ENCODE measurements at places on chromosomes 7 and 10.

- no peak for DNase-seq
Measured at GRCh38 chr7:103560136-103560535, 114.1 kb upstream of the SLC26A5 start.

DNA sequence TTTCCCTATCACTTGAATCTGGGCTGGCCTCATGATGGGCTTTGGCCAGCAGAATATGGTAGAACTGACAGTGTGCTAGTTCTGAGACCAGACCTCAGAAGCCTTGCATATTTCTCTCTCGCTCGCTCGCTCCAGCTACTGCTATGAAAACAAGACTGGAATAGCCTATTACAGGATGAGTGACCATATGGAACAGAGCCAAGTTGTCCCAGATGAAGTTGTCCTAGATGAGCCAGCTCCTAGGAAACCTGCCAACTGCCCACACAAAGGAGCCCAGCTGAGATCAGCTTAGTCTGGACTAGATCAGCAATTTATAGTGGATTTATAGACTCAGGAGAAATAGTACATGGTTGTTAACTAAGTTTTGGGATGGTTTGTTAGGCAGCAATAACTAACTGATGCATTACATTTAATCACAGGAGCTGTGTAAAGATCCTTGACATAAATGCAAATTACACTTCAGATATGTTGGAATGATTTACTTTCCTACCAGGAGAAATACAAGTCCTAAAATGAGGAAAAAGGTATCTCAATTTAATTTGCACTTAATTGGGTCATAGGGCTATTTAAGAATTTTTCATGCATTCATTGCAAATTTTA lies 6.8 kb upstream of the HECW1 start:
- no peak for DNase-seq

- DNase-seq = no peak
Measured at GRCh38 chr7:14691034-14691433, 211.5 kb downstream of the DGKB start.

- DNase-seq = no peak
Measured at GRCh38 chr7:112009081-112009480, 197.1 kb downstream of the DOCK4 start.

DNA sequence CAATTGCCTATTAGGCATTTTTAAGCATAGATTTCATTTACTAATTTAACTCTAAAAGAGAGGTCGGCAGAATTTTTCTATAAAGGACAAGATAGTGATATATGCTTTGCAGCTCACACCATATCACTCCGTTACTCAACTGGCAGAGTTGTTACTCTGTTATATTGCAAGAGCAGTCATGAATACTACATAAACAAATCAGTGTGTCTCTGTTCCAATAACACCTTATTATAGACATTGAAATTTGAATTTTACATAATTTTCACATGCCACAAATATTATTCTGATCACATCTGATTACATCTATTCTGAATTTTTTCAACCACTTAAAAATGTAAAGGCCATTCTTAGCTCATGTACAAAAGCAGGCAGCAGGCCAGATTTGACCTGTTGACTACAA lies 853.9 kb upstream of the LRRTM3 start:
- no peak for DNase-seq

DNA sequence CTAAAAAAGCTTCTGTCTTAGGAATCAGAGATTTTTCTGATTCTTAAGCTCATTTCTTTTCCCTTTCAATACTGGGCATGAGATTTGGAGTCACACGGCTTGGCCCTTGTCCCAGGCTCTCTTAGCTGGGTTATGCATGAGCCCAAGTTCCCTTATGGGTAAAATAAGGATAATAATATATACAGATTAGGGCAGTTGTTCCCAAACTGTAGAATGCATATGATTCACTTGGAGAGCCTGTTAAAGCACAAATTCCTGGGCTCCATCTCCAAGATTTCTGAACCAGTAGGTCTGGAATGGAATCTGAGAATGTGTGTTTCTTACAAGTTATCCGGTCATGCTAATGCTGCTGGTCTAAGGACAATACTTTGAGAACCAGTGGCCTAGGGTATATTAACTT lies 154.0 kb downstream of the REEP3 start:
- no peak for DNase-seq

GRCh38 chr7:105306298-105306748 lies 82.4 kb downstream of the SRPK2 start:
- DNase-seq = no peak

DNA sequence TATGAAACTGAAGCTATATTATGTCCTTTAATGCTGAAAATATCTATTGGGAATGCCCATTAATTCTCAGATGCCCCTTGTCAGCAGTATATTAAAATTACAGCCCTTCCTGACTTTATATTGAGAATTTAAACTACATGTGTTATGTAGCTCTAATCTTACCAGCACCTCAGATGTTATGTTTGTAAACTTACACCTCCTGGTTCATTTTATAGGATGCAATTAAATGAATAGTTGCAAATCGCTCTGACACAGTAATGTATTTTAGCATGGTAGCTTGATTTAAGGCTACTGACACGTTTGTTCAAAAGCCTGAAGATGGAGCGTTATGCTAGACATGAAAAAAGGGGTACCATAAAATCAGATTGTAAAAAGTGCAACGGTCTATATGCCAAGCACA lies 35.0 kb upstream of the MET start:
- no peak for DNase-seq

GRCh38 chr7:84085147-84085546 lies 109.4 kb downstream of the SEMA3A start:
- no peak for DNase-seq

DNA sequence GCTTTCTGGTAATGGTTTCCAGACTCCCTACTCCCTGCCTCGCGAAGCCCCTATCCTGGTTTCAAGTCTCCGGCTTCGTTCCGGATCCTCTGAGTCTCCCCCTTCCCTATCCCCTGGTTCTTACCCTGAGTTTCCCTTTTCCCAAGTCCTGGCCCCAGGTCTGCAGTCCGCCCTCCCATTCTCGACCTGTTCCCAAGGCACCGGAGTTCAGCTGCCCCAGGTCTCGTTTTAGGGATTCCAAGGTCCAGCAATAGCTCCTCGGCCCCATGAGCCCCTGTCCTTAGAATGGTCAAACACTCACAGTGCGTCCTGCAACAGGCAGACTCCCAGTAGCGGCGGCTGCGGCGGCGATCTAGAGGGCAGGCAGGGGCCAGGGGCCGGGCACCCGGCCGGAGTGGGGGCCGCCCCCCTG lies 274 bp downstream of the PITX3 start:
- DNase-seq = no peak

DNA sequence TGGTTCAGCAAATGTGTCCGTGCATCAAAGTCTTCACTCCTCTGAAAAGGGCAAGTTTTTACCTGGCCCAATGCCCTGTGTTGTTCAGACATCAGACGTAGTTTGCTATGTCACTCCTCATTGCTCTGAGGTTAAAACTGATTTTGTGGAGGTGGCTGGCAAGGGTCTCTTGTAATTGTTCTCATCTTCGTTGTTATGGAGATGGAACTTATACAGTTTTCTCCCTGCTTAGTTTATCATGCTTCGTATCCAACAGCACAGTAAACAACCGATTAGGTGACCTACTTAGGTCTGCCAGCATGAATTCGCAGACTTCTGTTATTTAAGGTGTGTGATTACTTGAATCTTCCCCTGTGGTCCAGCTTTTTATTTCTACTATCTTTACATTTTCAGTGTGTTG lies 274.1 kb upstream of the SMIM30 start:
- DNase-seq = no peak

DNA sequence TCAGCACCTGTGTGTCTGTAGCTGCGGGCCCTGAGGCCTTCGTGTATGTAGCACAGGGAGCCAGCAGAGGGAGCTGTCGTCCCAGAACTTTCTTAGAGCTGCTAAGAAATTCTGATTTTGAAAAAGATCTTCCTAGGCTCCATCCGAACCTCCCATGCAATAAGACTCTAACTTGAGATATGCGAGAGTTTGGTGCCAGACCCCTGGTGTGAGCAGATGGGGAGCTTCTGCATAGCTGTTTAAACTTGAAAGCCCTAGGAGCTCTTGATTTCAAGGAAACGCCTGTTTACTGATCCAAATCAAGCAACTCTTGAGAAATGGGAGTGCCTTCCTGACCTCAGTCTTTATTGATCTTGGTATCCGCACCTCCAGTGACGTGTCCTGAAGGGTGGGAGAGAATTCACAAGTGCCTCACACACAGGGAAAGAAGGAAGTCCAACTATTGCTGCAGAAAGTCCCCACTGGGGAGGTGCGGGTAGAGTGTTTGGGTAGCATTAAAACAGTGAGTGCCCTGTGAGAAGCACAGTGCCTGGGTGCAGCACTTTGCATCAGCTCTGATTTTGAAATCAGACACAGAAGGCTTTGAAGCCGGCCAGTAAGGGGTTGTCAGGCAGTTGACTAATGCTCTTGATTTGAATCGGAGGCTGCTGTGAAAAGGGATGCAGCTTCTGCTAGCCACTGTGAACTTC lies 66.4 kb upstream of the STRIP2 start:
- DNase-seq = peak; percentile 69

DNA sequence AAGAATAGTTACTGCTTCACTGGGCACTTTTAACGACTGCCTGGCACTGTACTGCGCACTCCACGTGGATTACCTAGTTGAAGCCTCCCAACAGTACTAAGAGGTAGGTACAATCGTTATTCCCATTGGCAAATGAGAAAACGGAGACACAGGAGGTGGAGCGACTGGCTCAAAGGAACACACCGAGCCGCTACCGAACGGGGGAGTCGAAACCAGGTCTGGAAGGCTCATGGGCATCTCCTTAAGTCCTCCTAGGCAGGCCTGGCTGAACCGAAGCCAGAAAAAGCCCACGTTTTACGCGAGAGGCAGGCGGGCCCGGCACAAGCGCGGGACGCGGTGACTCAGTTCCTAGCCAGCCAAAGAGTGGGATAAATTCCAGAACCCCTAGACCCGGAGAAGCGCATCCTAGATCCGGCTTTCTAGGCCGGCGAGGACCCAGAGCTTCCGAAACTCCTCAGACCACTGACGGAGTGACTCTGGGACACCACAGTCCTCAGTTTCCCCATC lies 472 bp downstream of the PDAP1 start:
- no peak for DNase-seq

DNA sequence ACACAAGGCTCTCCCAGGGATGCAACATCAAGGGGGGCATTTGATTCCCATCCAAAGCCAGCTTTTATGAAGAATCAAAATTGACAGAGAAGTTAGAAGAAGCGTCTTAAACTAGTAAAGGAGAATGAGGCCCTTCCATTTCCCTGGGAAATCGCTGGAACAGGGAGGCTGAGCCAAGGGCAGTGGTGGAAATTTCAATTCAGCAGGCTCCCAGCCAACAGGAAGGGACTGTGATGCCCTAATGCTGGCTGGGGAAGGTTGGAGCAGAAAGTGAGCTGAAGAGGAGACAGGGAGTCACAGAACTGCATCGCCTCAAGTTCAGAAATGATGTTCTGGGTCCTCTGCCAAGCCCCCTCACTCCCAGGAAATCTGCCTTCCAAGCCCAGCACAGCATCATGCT lies 517.3 kb downstream of the GRID1 start:
- no peak for DNase-seq

- DNase-seq = no peak
Measured at GRCh38 chr10:78963074-78964034, 105.4 kb upstream of the ZMIZ1 start.

DNA sequence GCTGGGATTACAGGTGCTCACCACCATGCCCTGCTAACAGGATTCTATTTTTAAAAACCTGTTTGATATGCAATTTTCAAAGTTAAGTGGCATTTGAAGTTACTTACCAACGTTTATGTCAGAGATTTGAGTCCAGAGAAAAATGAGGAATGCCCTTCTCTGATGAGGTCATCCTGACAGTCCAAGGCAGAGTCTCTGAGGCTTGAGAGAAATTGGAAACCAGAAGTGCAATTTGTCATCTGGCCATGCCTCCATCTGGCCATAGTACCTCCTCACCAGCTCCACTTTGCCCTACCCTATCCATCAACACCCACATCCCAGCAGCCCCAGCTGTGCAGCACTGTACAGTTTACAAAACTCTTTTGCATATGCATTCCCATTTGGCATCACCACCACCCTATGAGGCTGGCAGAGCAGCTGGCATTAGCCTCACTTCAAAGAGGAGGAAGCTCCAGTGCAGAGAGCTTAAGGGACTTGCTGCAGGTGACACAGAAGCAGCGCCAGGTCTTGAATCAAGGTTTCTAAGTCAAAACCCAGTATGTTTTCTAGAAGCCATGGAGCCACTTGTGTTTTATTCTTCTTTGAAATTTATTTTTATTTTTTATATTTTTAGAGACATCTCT lies 54.5 kb upstream of the PDZD8 start:
- no peak for DNase-seq

DNA sequence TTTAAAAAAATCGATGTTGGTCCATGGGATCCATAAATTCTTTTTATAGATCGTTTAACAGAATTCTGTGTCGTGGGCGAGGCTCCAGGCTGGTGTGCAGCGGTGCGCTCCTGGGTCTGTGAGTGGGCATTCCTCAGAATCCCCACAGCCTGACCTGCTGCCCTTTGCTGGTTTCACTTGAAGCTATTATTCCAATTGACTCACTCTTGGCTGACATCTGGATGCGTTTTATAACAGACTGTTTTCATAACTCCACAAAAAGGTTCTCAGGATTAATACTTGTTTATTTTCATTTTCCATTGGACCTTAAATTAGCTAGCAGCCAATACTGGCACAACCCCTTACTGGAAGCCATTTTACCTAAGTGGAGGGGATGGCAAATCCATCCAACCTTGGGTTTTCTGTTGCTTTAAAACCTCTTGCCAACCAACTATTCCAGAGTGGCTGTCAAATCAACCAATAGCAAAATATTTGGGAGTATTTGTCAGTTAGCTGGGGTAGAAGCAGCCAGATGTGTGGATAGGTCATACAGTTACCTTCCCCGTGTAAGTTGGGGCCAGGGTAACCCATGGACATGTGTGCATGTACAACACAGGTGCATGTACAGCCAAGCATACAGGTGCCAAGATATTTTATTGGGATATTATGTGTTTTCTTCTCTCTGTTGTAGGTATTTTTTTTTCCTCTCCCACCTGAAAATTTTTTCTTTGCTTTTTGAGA lies 160.7 kb upstream of the ZNF32 start:
- DNase-seq = no peak

GRCh38 chr10:60849217-60849616 lies 70.9 kb downstream of the CDK1 start:
- no peak for DNase-seq

GRCh38 chr7:27955596-27955995 lies 215.6 kb downstream of the TAX1BP1 start:
- no peak for DNase-seq

DNA sequence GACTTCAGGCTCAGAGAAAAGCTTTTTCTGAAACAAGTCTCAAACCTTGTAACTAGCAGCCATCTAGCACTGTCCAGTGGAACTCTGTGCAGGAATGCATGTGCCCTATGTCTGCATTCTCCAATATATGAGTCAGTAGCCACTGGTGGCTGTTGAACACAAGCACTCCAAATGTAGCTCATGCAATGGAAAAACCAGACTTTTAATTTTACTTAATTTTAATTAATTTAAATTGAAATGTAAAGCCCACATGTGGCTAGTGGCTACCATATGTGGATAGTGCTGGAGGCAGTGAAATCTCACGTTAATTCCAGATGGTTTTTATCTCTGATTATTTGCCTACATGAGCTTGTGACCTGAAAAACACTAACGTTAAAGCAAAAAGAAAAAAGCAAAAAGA lies 225.1 kb downstream of the GATA3 start:
- DNase-seq = no peak
